Retina (tissue), 1 donor: ENCODE measurements at places on chromosomes 4 and X.

- DNase-seq: no peak
Observed at GRCh38 chr4:169102026-169102425, 92.0 kb upstream of the CBR4 start.

DNA sequence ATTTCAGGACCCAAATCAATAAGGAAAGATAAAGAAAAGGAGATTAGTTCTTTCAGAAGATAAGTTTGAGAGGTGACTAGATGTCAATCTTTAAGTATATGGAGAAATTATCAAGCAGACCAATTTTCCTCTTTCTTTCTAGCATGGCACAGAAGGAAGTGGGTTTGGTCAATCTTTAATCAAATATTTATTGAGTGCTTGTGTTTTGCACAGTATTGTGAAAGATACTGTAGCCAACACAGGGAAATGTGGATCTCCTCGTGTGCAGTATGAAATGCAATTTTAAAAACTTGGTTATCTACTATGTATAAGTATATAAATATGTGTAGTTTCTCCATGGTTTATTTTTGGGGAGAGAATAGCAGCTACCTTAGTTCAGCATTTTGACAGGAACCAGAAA, 655.2 kb downstream of the RAPGEF2 start:
- DNase-seq: no peak

- DNase-seq: no peak
Observed at GRCh38 chrX:65783746-65784145, 116.3 kb downstream of the MSN start.

- no peak for DNase-seq
Observed at GRCh38 chr4:77493829-77494551, 111.6 kb upstream of the CXCL13 start.

- no peak for DNase-seq
Observed at GRCh38 chr4:5693871-5694270, 14.5 kb downstream of the EVC2 start.

DNA sequence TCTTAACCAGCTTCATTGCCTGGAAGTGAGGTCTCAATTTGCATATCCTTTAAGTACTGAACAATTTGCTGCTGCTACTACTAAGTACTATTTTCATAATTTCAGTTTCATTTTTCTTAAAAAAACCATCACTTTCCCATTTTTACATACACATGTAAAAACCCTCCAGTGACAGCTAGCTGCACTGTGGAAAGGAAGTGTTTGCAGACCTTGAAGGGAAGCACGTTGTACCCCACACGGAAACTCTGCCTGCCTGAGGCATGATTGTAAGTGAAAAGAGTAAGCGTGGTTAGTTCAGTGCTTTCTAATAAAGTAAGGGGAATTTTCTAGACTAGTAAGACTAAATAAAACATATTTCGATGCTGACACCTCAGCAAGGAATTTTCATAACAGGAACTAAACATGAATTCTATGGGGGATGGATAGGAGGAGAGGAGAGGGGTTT, 103.6 kb downstream of the RAPGEF2 start:
- no peak for DNase-seq

DNA sequence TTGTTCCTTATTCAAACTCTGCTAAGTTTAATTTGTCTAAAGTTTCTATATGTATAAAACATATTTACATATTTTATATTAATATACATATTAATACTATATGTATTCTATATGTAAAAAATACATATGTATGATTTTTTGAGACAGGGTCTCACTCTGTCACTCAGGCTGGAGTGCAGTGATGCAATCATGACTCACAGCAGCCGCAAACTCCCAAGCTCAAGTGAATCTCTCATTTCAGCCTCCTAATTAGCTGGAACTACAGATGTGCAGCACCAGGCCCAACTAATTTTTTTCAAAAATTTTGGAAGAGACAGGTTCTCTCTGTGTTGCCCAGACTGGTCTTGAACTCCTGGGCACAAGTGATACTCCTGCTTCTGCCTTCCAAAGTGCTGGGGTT, 684.9 kb downstream of the TRAM1L1 start:
- no peak for DNase-seq
